ENCODE measurements at places on chromosomes 2 and 18. TPM values are rescaled to one million over a fixed set of nuclear protein-coding genes. Genes with fewer than 3 reads are reported as not detected.

LRRC30 gene
- polyA plus RNA-seq: not detected

RBKS gene
- polyA plus RNA-seq: 7.2 TPM

DNA sequence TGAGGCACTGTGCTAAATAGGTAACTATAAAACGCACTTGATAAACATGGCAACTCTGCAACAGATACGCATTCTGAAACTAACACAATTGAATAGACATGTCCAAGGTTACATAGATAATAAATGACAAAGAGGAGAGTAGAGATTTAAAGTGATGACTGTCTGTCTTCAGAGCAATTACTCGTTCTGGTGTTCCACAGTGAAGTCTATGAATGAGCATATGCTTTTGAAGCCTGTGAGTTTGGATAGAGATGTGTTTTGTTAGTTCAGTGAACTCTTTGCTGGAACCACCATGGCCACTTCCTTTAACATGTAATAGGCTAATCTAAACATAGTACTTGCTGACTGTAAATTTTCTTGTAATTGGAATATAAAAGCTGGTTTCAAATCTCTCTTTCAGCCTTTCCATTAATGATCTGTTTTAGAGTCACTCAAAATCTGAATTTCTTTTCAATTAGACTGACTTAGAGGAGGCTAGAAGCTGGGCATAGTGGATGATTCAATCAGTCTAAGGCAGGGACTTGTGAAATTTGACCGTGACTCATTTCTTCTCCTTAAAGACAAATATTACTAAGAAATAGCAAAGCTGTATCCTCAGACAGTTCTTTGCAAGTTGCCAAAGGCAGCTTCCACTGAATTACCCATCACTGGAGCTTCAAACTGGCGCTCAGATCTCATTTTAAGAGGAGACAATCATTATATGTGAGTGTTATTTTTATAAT lies 1130.1 kb upstream of the CELF4 start:
- DNase-seq: peak; percentile 9

- DNase-seq: no peak
Observed at GRCh38 chr18:42915299-42915698, 200.2 kb downstream of the RIT2 start.

DNA sequence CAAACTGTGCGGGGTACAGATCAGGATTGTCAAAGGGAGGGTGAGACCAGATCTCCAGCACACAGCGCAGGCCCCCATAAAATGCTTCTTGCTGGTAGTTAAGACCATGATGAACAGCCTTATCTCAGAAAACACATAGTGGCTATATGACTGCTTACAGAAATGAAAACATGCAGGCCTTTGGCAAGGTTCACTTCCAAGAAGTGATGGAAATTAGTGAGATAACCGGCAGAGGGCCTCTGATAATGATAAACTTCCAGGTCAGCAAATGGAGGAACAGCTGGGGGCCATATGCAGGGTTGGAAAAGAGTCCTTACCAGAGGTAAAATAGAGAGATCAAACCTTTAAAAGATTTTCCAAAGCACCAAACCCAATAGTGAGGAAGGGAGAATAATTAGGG lies 46.6 kb downstream of the CFAP221 start:
- peak; percentile 15 for DNase-seq

DNA sequence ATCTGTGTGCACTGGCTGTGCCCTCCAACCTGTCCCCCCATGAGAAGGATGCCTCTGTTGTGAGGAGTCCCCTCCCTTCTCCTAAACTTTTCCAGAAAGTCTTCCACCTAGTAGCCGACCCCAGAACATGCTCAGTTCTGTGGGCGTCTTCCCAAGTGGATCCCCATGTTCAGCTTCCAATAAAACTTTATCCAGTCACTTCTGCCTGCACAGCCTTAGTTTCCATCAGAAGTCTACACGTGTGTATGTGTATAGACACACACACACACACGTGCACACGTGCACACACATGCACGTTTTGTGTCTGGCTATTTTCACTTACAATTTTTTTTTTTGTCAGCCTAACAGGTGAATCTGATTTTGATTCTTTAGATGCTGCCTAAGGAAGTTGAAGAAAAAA lies 115.1 kb downstream of the RTP5 start:
- no peak for DNase-seq

DNA sequence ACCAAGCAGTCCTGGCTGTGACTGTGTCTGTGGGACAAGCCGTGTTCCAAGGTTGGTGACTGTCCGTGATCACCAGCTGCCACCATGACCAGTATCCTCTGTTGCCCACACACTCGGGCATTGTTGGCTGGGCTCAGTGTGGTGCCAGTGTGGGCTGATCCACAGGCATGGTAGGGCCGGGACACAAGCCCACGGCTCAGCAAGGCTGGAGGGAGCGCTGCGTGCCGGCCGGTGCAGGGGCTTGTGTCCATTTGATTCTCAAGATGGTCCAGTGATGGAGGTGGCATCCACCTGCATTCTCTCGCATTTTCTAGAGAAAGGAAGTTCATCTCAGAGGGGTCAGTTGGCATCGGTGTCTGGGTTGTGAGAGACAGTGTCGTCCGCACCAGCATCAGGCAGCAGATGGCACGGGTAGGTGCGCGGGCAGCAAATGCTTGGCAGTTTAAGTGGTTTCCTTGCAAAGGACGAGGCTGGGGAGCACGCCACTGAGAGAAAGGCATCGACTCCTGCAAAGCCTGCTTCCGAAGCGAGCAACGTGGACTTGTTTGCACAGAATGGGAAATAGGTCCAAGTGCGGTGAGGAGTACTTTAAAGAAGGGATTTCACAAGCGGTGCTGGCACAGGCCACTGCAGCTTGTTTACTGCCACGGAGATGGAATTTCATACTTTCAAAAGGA lies 20.9 kb downstream of the TWIST2 start:
- no peak for DNase-seq

DNA sequence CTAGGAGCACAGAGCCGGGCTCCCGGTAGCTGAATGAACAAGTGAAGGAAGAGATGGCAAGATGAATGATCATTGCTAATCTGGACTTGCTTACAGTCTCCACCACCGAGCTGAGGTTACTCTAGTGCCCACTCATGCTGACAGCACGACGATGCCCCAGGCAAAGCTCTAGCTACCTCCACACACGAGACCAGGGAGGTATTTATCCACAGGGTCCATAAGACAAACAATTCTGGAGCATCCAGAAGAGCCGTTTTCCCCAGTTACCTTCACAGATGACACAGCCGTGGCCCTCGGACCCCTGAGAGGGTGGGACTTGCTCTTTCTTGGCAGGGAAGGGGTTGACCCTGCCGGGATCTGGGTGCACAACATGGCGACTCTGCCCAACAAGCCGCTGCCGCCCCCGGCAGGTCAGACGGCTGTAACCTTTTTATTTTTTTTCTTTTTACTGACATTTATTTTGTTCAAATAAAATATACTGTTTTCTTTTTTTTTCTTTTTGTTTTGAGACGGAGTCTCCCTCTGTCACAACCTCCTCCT lies 120.3 kb downstream of the PXDN start:
- no peak for DNase-seq

GRCh38 chr2:199018826-199019225 lies 438.9 kb downstream of the SATB2 start:
- DNase-seq: no peak

DNA sequence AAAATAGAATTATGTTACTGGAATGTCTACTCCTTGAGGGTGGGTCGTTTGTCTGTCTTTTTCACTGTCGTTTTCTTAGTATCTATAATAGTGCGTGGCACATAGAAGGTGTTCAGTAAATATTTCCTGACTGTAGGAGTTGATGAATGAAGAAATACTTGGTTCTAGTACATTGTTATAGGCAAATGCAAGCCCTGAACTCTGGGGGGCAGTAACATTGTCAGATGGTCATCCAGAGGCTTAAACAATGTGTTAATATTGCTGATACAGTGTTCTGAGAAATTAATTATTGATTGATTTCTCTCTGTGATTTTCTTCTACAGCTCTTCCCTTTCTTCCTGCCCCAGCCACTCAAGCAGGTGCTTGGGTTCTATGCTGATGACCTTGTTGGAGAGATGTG lies 24.4 kb upstream of the THOC1 start:
- no peak for DNase-seq

DNA sequence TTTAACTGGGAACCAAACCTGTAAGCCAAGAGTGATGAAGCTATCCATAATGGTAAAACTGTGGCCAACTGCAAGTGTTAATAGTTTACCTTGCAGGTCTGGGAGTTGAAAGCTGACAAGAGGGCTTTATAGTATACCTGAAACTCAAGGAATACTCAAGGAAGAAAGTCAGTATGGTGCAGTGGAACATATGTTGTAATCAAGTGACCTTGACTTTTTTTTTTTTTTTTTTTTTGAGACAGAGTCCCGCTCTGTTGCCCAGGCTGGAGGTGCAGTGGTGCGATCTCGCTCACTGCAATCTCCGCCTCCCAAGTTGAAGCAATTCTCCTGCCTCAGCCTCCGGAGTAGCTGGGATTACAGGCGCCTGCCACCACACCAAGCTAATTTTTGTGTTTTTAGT lies 27.6 kb downstream of the VIL1 start:
- no peak for DNase-seq

GRCh38 chr2:29390136-29390535 lies 274.9 kb downstream of the CLIP4 start:
- no peak for DNase-seq

DNA sequence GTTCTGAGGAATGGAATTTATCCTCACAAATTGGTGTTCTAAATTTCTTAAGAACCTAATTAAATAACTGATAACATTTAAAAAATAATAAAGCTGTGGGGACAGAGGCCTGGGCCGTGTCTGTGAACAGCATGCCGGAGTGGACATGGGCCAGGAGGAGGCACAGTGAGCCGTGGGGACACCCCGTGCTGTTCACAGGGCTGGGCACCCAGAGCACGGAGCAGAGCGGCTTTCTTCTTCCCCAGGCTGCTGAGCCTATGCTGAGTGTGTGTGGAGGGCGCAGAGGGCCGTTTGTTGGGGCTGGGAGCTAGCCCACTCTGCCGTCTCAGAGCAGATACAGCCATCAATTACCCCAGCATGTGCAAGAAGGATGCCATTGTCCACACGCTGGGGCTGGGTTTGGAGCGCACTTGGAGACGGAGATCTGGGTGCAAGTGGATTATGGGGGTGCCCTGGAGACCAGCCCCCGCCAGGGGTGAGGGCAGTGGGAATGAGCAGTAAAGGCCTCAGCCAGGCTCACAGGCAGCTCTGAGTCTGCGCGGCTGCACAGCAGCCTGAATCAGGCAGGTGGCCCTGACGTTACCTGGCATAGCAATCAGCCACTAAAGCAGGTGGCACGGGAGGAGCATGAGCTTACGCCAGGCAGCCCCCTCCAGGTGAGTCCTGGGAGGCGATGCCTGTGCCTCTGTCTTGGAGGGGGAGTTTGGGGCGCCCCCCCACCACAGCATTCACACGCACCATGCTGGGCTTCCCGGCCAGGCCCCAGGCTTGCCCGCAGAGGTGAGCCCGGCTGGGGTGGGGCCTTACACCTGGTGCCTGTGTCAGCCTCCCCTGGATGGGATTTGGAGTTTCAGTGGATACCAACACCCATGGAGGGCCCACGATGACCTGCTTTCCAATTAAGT lies 52.1 kb upstream of the SLC66A3 start:
- no peak for DNase-seq

- no peak for DNase-seq
Observed at GRCh38 chr2:143906850-143907249, 613.1 kb downstream of the ZEB2 start.

GRCh38 chr2:74576863-74577229 lies 22.3 kb downstream of the DOK1 start:
- DNase-seq: no peak

DNA sequence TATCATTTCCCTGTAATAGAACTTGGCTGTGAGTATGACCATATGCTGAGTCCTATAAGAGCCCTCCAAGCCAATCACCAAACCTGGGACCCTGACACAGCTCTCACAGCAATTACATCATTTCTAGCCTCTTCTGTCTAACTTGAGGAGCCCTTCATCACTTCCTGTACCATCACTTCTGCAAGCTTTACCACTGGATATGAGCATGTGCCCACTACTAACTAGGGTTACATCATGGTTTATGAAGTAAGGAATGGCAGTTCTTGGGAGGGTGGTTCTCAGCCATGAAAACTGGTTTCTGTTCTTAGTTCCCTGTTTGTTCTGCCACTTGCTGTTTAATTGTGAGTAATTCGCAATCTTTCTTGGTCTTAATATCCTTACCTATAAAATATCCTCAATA lies 31.0 kb upstream of the EPB41L3 start:
- DNase-seq: no peak

DNA sequence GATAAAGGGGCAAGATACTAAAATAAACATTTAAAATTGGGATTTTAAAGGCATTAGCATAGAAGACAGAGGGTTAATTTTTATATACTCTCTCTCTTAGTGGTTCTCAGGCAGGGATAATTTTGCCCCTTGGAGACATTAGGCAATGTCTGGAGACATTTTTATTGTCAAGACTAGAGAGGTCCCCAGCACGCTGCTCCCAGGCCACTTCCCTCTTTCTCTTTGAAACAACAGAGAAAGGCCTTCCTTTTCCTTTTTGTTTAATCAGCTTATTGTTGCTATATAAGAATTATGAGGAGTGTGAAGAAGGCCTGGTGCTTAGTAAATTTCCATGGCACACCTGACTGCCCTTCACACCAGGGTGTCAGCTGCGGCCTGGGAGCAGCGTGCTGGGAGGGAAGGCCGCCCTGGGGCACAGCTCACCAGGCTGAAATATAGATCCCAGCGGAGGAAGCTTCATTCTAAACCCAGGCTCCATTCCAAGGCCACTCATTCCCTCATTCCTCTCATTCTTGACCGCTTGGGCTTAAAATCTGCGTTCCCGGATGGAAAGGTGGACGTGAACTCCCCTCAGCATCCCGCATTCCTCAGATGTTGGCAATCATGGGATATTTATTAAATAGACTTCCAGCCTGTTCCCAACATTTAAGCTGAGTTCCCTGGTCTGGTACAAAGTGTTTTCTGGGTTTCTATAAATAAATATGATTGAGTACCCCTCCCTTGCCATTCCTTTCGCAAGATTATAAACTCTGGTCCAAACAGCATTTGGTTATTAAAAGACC lies 22.5 kb downstream of the SLC14A2 start:
- DNase-seq: no peak

DNA sequence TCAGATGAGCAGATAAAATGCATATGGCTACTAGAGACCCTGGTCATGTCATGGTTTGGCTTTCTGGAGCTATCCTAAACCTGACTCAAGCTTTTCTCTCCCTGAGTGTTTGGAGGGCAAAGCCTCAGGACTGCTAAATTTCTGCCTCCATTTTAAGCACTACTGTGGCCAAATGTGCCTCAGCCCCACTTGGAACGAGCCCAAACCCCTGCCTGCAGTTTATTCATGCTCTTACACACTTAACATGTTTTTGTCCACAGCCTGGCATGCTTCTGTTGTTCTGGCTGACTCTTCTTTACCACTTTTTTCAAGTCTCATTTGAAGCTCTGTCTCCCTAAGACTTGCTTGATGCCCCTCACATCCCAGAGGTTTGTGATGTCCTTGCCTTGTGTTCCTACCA lies 24.7 kb downstream of the MGAT5 start:
- DNase-seq: no peak

Measured in hepatocyte (in vitro differentiated cells).